K562 (cell line): ENCODE measurements at places on chromosomes 16 and 17. TPM values are rescaled to one million over a fixed set of nuclear protein-coding genes. Genes with fewer than 3 reads are reported as not detected.

DBF4B gene
- 24.0 and 26.9 TPM in 2 replicates for total RNA-seq

- DNase-seq, result no peak
Observed at GRCh38 chr17:49696233-49696761, 11.5 kb downstream of the SLC35B1 start.

SYNGR3 gene
- 61.9 and 68.8 TPM in 2 replicates for total RNA-seq

DNA sequence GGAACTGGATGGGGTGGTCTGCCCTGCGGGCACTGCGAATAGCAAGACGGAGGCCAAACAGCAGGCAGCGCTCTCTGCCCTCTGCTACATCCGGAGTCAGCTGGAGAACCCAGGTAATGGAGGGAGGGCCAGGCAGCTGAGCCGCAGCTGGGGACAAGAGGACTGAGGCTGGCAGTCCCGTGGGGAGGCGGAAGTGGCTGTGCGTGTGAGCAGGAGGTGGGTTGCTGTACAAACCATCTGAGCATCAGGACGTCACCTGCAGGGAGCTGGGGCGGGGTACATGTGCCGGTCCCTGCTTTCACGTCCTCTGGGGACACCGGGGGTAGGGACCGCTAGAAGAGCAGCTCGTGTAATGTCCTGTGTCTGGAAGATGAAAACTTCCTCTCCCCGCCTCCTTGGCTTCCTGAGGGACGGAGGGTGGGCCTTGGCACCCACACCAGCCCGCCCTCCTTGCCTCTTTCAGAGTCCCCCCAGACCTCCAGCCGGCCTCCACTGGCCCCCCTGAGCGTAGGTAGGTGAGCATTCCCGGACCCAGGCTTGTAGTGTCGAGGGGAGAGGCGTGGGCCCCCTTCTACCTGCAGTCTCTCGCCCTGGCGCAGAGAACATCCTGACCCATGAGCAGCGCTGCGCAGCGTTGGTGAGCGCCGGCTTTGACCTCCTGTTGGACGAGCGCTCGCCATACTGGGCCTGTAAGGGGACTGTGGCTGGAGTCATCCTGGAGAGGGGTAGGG is 3.7 kb downstream of the ADAD2 start:
- no peak for DNase-seq

GRCh38 chr17:68595986-68596385 is 5.2 kb downstream of the FAM20A start:
- DNase-seq, result no peak

DNA sequence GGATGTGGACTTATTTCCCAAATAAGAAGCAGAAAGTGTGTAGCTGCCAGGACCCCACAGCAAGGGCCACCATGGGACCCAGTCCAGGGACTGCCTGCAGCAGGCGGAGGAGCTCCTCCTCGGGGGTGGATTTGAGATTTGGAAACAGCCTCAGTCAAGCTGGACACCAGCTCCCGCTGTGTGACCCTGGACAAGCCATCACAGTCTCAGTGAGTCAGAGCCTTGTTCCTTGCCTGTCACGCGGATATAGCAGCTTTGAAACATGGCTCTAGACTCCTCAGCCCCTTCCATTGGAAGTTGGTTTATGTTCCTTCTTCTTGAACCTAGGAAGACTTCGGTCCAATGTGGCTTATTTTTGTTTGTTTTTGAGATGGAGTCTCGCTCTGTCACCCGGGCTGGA is 12.5 kb upstream of the DPEP1 start:
- DNase-seq, result no peak
